ENCODE measurements at places on chromosomes 2 and 18. TPM values are rescaled to one million over a fixed set of nuclear protein-coding genes. Genes with fewer than 3 reads are reported as not detected.

The DNAJC5G gene
- total RNA-seq: not detected

The CPLX4 gene
- not detected for total RNA-seq

The DAPL1 gene
- total RNA-seq: not detected

The CCDC74B gene
- total RNA-seq: 1.8 TPM

The OTOS gene
- total RNA-seq: not detected

The IL36B gene
- not detected for total RNA-seq

The OSBPL6 gene
- total RNA-seq: 3.6 TPM

The CEP192 gene
- 40.0 TPM for total RNA-seq

The RAB6C gene
- total RNA-seq: 0.41 TPM

The GKN1 gene
- not detected for total RNA-seq

The TMEM200C gene
- 3.7 TPM for total RNA-seq

The HOXD4 gene
- total RNA-seq: 25.5 TPM

GRCh38 chr18:23725827-23726661, 36.8 kb downstream of the LAMA3 start:
- no peaks in the 10 kb centered on the region for H3K27me3 ChIP-seq
- no peak overlapping the region for H3K4me3 ChIP-seq
- peaks cover 13% of the 10 kb centered on the region for H3K4me1 ChIP-seq
- no peak for DNase-seq
- no peak overlapping the region for H3K27ac ChIP-seq

DNA sequence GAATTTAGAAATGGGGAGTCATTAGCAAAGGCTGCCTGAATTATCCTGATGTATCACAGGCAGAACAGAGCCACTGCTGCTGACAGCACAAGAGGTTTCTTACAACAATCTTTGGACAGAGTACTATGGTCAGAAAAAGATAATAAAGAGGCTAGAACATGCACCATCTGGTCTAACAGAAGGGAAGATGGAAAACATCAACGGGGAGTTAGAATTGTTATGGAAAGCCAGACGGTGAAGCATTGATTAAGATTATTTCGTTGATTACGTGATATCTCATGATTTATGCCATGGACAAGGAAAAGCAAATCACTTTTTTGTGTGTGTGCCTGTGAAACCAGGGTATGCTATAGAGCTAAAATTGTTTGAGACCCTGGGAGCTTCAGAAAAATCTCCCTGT, 409.4 kb upstream of the ETAA1 start:
- H3K4me1 ChIP-seq: peaks cover 5% of the 10 kb centered on the region
- H3K4me3 ChIP-seq: no peak overlapping the region
- no peak for DNase-seq
- no peak overlapping the region for H3K27ac ChIP-seq
- H3K36me3 ChIP-seq: no peaks in the 10 kb centered on the region

GRCh38 chr18:59159986-59160385, 20.3 kb downstream of the SEC11C start:
- no peaks in the 10 kb centered on the region for H3K27me3 ChIP-seq
- no peak overlapping the region for H3K4me3 ChIP-seq
- H3K36me3 ChIP-seq: peaks cover 3% of the 10 kb centered on the region
- DNase-seq: no peak
- no peak overlapping the region for H3K27ac ChIP-seq

- no peaks in the 10 kb centered on the region for H3K27me3 ChIP-seq
- no peak for DNase-seq
- H3K4me1 ChIP-seq: no peaks in the 10 kb centered on the region
- H3K4me3 ChIP-seq: no peak overlapping the region
- H3K36me3 ChIP-seq: no peaks in the 10 kb centered on the region
These were observed 59.5 kb upstream of the ITPRID2 start for GRCh38 chr2:181832015-181832414.

DNA sequence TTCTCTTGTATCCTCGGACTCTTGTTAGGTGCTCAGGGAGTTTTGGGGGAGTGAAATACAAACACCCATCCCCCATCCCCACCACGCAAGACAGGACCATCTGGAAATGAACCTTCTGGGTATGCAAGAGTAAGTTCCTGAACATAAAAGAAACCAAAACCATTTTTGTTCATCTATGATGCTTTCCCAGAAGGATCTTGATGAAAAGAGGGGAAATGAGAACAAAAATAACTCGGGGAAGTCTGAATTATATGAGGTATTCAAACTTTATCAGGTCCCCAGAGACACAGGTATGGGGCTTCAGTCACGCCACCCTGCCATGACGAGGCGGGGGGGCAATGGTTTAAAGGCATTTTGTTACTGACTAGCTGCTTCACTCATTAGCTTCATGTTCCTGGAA, 68.6 kb upstream of the DNMT3A start:
- H3K27ac ChIP-seq: no peak overlapping the region
- H3K27me3 ChIP-seq: no peaks in the 10 kb centered on the region
- H3K4me1 ChIP-seq: peaks cover 8% of the 10 kb centered on the region
- H3K36me3 ChIP-seq: no peaks in the 10 kb centered on the region
- DNase-seq: no peak

- H3K27me3 ChIP-seq: no peaks in the 10 kb centered on the region
- H3K4me3 ChIP-seq: no peak overlapping the region
- no peaks in the 10 kb centered on the region for H3K36me3 ChIP-seq
- no peaks in the 10 kb centered on the region for H3K4me1 ChIP-seq
These were observed 31.9 kb downstream of the SNED1 start for GRCh38 chr2:241030333-241030680.

GRCh38 chr2:213317929-213318328, 33.7 kb downstream of the SPAG16 start:
- H3K4me3 ChIP-seq: no peak overlapping the region
- DNase-seq: no peak
- H3K4me1 ChIP-seq: no peaks in the 10 kb centered on the region
- H3K27ac ChIP-seq: no peak overlapping the region

DNA sequence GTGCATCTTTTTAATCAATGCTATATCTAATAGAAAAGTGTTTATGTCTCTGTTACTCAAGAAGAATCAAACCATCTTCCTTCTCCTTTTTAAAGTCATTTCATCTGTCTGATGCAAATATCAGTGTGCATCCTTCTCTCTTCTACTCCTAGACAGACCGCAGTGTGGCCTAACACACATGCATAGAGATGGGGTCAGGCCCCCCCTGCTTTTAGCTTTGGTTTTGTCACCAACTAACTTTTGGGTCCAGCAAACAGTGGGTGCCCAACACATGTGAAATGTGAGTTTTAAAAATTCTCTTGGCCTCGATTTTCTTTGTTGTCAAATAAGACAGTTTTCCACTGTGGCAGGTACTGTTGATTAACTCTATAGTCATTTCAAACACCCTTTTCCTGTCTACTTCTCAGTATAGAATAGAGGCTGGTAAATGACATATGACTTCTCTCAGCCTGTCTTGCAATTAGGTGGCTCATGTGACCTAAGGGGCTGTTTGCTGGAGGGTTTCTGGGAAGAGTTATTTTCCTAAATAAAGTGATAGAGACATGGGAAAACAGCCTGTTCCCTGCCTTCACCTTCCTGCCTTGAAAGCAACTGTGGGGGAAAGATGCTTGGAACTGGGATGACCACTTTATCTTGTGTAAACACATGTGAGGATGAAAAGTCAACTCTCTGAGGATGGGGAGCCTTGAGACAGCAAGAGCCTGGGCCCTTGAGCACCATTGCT, 65.7 kb upstream of the DARS1 start:
- no peak overlapping the region for H3K4me3 ChIP-seq
- no peaks in the 10 kb centered on the region for H3K36me3 ChIP-seq
- DNase-seq: no peak
- H3K27me3 ChIP-seq: no peaks in the 10 kb centered on the region
- H3K27ac ChIP-seq: no peak overlapping the region

GRCh38 chr2:44769349-44770011, 172.0 kb upstream of the SIX3 start:
- H3K4me1 ChIP-seq: no peaks in the 10 kb centered on the region
- no peaks in the 10 kb centered on the region for H3K36me3 ChIP-seq
- no peak overlapping the region for H3K4me3 ChIP-seq
- H3K27ac ChIP-seq: no peak overlapping the region

- no peaks in the 10 kb centered on the region for H3K4me1 ChIP-seq
- no peaks in the 10 kb centered on the region for H3K27me3 ChIP-seq
- no peak overlapping the region for H3K4me3 ChIP-seq
These were observed 43.2 kb upstream of the ZC3H15 start for GRCh38 chr2:186442885-186443284.

DNA sequence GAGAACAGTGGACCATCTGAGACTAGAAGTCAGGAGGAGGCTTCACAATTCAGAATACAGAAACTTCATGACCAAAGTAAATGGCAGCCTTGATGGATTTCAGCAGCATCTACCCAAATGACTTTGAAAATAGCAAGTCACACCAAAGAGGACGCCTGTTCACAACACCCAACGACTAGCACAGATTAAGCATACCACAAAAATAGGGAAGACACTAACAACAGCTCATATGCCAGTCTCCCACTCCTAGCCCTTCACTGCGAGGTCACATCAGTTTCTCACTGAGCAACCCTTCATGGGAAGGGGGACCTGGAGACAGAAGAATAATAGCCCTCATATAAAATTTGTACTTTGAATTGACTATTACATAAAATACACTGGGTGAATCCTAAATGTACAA, 228.4 kb upstream of the SLC39A10 start:
- no peak for DNase-seq
- H3K36me3 ChIP-seq: no peaks in the 10 kb centered on the region
- H3K27ac ChIP-seq: no peak overlapping the region
- no peaks in the 10 kb centered on the region for H3K27me3 ChIP-seq
- no peak overlapping the region for H3K4me3 ChIP-seq

DNA sequence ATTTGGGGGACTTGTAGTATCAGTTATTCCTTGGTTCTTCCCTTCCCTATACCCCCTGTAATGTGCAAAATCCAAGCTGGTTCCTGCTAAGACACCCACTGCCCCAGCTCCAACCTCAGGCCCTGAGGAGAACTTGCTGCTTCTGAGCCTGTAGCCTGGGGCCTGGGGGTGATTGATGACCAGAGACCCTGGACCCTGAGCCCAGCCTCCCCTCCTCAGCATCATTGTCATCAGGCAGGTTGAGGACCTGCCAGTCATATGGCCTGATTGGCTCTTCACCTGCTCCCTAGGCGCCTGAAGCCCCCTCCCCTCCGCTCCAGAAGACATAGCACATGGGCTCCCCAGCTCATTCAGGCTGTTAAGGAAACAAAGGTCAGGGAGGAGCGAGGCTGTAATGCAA, 73.8 kb upstream of the YWHAQ start:
- no peak overlapping the region for H3K4me3 ChIP-seq
- DNase-seq: no peak
- H3K27ac ChIP-seq: no peak overlapping the region
- no peaks in the 10 kb centered on the region for H3K27me3 ChIP-seq

DNA sequence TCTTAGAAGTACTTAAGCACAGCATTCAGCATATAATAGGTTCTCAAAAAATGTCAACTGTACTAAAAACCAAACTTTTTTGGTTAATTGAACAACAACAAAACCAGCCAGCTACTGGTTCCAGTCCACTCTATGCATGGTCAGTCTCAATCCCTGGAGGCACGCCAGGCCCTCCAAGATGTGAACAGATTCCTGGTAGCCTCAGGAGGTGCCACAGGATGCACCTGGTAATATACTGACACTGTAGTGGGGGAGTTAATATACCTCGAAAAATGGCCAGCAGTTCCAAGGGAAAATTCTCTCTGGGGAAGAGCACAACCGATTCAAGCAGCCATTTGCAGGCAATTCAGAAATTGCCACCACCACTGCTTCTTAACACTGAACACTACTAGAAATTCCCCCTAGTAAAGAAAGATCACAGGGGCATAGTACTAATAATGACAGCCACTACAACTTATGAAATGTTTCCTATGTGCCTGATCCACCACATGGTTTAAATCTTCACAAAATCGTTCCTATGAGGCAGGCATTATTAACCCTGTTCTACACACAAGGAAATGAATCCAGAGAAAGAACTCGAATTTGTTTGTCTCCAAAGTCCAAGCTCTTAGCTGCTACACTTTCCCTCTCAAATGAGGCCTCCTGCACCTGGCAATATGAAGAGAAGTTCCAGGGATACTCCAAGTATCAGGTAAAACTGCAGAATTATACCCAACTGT, 3.4 kb downstream of the MGAT4A start:
- no peaks in the 10 kb centered on the region for H3K27me3 ChIP-seq
- H3K36me3 ChIP-seq: no peaks in the 10 kb centered on the region
- DNase-seq: no peak
- peaks cover 17% of the 10 kb centered on the region for H3K4me1 ChIP-seq

- H3K4me1 ChIP-seq: no peaks in the 10 kb centered on the region
- H3K27ac ChIP-seq: no peak overlapping the region
- no peak overlapping the region for H3K4me3 ChIP-seq
- no peaks in the 10 kb centered on the region for H3K36me3 ChIP-seq
- no peaks in the 10 kb centered on the region for H3K27me3 ChIP-seq
- DNase-seq: no peak
These were observed 932.6 kb downstream of the SOCS6 start for GRCh38 chr18:71221405-71221804.

DNA sequence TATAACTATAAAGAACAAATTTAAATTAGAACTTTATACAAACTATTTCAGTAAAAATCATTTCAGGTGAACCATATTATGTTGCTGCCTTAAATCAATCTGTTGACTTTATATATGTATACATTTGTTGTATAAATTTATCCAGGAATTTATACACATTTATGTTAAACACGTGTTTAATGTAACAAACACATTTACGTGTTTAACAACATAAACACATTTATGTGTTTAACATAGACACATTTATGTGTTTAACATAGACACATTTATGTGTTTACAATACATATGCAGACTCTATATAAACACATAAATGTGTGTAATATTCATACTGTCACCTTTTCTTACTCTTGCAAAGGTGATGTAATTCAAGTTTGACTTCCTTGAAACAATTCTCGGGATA, 75.4 kb upstream of the TWSG1 start:
- H3K27ac ChIP-seq: no peak overlapping the region
- H3K4me1 ChIP-seq: no peaks in the 10 kb centered on the region
- no peak for DNase-seq
- no peaks in the 10 kb centered on the region for H3K27me3 ChIP-seq
- H3K4me3 ChIP-seq: no peak overlapping the region
- H3K36me3 ChIP-seq: no peaks in the 10 kb centered on the region

- peak overlapping the region; percentile 68 for H3K27ac ChIP-seq
- DNase-seq: no peak
- H3K4me3 ChIP-seq: no peak overlapping the region
- peaks cover 25% of the 10 kb centered on the region for H3K4me1 ChIP-seq
- H3K27me3 ChIP-seq: no peaks in the 10 kb centered on the region
- H3K36me3 ChIP-seq: no peaks in the 10 kb centered on the region
These were observed 135.9 kb downstream of the VAPA start for GRCh38 chr18:10049747-10050146.

- no peaks in the 10 kb centered on the region for H3K36me3 ChIP-seq
- no peaks in the 10 kb centered on the region for H3K4me1 ChIP-seq
- no peak for DNase-seq
- H3K27ac ChIP-seq: no peak overlapping the region
These were observed 59.1 kb downstream of the NYAP2 start for GRCh38 chr2:225458431-225459117.

- H3K36me3 ChIP-seq: no peaks in the 10 kb centered on the region
- no peak overlapping the region for H3K27ac ChIP-seq
- H3K4me1 ChIP-seq: no peaks in the 10 kb centered on the region
- no peaks in the 10 kb centered on the region for H3K27me3 ChIP-seq
These were observed 45.6 kb downstream of the APLF start for GRCh38 chr2:68512966-68513365.
